Activated CD4-positive, alpha-beta T cell treated with anti-CD3 and anti-CD28 coated beads, Interleukin-2, amount 50 U/mL, for 48 hours (primary cell): ENCODE measurements at places on chromosomes 12 and 14.

DNA sequence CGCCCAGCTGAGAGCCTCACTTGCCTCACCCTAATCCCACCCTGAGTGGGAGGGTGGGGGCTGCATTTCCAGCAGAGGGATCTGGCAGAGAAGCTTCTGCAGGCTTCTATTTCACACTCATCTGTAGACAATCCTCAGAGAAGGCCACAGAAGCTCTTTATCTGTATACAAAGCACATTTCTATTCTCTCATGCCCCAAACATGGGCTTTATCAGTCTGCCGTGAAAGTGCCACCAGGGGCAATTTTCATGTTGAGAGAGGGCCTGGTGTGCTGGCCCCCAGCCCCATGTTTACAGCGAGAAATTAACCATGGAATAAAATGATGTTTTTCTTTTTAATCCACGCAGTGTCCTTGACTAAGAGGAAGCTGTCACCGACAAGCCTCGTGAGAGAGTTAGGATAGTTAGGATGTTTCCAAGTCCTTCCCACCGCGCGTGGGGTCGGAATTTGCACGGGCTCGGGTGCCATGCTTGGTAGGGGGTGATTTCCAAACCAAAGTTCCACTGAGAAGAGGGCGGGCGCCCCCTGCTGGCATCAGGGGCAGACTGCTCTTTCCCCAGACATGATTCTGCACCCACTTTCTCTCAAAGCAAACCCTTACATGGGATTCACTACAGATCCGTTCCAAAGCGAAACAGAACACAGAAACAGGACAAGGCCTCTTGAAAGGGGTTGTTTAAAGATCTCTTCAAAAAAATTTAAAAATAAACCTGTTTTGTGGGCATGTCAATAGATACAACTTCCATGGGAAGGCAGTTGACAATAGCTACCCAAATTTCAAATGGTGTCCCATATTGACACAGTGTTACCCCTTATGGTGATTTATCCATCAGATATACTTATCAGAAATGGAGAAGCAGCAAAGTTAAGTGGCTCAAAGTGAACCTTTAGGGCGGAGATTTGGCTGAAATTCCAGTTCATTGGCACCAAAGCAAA lies 19.4 kb downstream of the BDKRB1 start:
- DNase-seq, result peak; percentile 75

DNA sequence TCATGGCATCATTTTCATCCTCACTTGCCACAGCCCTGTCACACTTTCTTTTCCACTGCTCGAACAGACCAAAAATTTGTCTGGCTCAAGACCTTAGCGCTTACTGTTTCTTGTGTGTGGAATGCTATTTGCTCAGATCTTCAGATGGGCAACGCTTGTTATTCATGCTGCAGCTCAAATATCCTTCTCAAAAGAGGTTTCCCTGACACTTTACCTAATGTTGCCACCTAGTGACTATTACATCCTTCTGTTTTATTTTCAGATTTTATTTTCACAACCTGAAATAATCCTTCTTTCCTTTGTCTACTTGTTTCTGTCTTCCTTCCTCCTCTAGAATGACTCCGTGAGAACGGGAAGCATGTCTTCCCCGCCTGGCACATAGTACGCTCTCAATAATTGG lies 5.6 kb downstream of the FBXO33 start:
- no peak for DNase-seq

DNA sequence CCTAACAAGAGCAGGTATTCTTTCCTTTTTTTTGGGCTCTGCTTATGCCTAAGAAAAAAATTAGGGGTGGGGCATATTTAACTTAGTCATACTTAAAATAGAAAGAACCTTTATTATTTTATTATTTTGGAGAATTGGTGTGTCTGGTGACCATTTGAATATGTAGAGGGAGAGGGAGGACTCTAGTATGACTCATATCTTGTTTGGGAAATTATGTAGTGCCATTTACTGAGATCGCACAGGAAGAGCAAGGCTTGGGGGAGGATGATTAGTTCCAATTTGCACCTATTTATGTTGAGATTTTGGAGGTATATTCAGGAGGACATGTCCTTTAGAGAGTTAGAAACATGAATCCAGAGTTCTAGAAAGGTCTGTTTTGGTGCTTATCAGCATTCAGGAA lies 9.9 kb downstream of the ZNF410 start:
- DNase-seq, result no peak

DNA sequence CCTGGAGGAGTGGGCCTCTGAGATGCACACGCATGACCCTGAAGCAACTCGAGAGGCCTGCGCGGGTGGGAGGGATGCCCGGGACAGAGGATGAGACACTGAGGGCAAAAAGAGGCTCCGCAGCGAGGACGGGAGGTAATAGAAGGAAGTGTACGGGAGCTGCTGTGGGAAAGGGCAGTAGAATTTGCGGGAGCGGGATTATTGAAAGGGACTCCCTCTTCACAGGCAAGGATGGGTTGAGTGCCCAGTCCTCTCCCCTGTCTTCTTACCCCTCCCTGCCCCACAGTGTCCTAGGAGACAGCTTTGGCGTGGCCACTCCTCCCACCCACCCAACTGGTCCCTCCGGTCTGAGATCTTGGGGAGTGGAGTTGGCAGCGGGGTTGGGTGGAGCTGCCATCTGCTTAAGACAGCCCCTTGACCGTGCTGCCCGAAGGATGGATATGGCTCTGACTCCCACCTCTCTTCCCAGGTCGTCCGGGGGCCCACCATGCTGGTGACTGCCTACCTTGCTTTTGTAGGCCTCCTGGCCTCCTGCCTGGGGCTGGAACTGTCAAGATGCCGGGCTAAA lies 15.7 kb upstream of the ESPL1 start:
- peak; percentile 22 for DNase-seq

- no peak for DNase-seq
These were observed 43.3 kb downstream of the ACTN1 start for GRCh38 chr14:68935761-68936214.

- DNase-seq, result peak; percentile 39
These were observed 4.2 kb upstream of the XPOT start for GRCh38 chr12:64400041-64400440.

GRCh38 chr12:48221645-48222044 lies 18.6 kb upstream of the OR10AD1 start:
- DNase-seq, result no peak

GRCh38 chr14:77302926-77303325 lies 17.8 kb downstream of the POMT2 start:
- peak; percentile 70 for DNase-seq

DNA sequence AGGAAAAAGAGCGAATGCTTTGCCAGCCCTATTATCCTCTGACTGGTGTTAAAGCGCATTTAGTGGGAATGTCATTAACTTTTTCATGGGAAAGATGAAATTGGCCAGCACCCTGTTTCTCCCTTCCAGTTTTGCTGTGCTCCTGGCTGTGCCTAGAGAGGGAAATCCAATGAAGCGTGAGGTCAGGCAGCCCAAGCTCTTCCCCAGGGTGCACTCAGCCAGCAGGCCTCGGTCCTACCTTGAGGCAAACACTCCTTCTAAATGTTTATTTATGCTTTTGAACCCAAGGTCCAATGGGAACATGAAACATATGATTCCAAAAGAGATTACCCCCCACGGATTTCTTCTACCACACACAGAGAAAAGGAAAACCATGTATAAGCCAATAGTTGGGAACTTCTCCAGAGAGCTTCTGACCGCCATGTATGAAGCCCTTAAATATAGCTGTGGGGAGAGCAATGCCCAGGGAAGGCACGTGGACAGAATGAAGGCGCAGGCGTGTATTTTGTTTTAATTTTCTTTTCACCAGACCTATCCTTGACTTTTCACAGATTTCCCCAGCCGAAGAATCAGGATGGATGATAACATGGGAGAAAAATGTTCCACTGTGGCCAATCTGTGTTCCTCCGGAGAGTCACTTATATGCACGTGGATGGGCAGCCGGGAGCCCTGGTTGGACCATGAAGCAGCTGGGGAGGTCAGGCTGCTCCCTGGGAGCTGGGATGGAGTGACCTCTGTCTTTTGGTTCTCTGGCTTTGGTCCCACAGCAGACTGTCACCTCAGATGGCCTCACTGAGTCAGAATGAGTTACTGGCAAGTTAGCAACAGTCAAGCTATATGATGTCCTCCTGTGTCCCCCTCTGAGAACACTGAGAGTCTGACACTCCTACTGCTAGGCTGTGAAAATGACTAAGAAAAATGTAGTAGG lies 37.3 kb downstream of the GPR135 start:
- DNase-seq, result no peak

- DNase-seq, result no peak
These were observed 136.8 kb upstream of the PRKD1 start for GRCh38 chr14:30064454-30064853.

DNA sequence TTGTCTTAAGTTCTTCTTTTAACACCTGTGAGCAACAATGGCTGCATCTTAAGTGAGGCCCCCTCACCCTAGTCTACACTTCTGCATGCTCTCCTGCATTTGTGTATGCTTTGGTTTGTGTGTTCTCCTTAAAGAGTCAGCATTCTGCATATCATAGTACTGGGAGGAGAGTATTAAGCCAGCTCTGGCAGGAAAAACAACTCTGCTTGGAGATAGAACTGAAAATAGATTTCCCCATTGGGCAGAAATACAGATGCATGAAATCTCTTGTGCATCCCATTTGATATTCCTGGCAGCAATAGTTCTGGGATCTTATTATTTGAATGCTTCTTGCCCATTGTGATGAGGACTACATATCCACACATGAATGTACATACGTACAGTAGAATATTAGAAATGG lies 70.6 kb upstream of the PRICKLE1 start:
- no peak for DNase-seq

DNA sequence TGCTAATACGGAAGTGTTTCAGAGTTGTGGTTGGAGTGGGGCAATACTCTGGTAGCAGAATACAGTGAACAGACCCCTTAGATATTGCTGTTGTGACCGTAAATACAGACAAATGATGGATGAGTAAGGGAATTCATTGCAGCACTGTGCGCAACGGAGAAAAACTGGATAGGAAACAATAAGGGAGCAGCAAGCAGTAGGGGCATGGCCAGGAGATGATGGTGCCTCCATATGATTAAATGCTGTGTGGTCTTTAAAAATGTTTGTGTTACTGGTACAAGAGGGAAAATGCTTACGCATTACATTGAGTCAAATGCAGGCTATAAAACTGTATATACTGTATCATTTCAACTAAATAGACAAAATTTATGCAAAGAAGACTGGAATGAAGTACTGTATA lies 61.6 kb downstream of the EML1 start:
- no peak for DNase-seq

GRCh38 chr12:51009056-51009440 lies 17.1 kb downstream of the SLC11A2 start:
- DNase-seq, result peak; percentile 53

DNA sequence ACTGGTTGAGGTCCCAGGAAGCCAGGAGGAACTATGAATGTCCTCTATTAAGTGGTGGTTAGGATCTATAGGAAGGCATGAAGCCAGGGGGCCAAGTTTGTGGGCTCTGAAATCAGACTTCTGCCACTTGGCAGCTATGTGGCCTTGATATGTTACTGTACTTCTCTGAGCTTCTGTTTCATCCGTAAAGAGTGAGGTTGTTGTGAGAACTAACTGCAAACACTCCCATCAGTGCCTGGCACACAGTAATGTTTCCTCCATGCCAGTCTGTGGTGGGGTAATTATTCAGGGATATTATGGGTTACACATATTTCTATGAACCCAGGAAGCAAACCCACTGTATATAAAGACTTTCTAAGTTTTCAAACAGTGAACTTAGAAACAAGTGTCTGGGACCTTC lies 57.4 kb downstream of the PLXNC1 start:
- DNase-seq, result peak; percentile 8

- DNase-seq, result no peak
These were observed 26.5 kb downstream of the NUDT4 start for GRCh38 chr12:93403988-93404803.

DNA sequence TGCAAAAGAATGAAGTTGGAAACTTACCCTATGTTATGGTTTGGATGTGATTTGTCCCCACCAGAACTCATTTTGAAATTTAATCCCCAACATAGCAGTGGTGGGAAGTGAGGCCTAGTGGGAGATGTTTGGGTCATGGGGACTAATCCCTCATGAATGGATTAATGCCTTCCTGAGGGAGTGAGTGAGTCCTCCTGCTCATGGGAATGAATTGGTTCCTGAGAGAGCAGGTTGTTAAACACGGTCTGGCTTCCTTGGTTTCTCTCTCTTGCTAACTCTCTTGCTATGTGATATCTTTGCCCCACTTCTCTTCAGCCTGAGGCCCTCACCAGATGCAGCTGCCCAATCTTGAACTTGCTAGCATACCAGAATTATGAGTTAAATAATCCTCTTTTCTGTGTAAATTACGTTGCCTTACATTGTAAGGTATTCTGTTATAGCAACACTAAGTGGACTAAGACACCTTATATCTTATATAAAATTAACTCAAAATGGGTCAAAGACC lies 22.2 kb upstream of the CCDC91 start:
- DNase-seq, result no peak

DNA sequence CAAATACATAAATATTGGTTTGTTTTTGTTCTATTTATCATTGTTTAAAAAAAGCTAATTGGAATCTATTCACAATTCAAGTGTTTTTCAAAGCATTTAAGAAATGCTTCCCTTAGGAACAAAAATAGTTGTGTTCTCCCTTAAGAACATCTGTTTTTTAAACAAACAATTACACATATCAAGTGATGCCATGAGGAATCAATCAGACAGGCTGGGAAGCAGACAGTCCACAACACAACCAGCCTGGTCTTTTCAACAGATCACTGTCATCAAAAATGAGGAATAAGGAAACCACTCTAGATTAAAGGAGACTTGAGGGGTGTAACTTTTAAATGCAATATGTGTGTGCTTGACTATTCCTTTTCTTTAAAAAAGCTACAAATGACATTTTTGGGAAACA lies 25.5 kb downstream of the GALC start:
- no peak for DNase-seq

DNA sequence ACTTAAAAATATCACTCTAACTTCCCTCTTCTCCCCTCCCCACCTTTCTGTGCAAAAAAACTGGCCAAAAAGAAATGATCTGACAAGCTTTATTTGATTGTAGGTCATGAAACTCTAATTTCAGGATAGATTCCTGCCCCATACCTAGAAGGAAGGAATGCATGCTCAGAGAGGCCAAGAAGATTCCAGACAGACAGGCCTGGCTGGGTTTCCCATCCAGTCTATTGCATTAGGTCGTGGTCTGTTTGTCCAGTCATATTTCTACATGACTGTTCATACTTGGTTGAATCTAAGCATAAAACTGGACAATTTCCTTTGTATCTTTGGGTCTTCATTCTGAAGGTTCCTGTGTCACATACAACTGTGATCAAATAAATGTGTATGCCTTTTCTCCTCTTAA lies 20.0 kb upstream of the SLC15A5 start:
- no peak for DNase-seq

GRCh38 chr14:65239938-65240296 lies 137.6 kb upstream of the MAX start:
- no peak for DNase-seq

DNA sequence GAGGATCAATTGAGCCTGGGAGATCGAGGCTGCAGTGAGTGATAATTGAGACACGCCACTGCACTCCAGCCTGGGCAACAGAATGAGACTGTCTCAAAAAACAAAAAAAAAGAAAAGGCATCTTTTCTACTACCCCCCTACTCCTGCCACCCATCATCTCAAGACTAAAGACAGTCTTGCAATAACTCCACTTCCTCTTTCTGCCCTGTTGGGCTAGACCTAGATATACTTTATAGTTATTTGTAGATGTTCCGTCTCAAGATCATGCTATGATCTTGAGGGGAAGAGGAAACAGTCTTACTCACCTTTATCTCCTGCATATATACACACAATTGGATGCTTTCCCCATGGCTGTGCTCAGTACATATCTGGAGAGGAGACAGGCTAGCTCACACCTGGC lies 12.1 kb upstream of the ESPL1 start:
- DNase-seq, result no peak
